Stimulated activated CD4-positive, alpha-beta T cell treated with anti-CD3 and anti-CD28 coated beads, Interleukin-4, amount 100 ng/mL, for 48 hours (primary cell): ENCODE measurements at places on chromosomes 7 and 10.

DNA sequence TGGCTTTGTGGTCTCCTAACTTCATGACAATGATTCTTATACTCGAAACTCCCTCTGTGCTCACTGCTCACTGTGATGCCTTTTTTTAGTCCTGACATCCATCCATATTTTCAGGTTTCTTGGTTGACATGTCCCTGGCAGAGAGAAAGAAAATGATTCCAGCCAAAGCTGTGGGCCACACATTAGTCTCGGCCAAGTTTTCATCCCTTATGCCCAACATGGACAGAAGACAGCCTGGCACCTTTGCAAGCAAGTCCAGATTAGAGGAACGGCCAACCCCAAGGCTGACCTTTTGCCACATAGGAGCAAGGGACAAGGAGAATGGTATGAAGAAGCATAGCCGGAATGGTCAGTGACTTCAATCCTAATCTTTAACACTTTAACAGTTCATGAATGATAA, 8.7 kb upstream of the OPALIN start:
- no peak for DNase-seq

GRCh38 chr7:155345490-155345889, 47.8 kb downstream of the INSIG1 start:
- no peak for DNase-seq

DNA sequence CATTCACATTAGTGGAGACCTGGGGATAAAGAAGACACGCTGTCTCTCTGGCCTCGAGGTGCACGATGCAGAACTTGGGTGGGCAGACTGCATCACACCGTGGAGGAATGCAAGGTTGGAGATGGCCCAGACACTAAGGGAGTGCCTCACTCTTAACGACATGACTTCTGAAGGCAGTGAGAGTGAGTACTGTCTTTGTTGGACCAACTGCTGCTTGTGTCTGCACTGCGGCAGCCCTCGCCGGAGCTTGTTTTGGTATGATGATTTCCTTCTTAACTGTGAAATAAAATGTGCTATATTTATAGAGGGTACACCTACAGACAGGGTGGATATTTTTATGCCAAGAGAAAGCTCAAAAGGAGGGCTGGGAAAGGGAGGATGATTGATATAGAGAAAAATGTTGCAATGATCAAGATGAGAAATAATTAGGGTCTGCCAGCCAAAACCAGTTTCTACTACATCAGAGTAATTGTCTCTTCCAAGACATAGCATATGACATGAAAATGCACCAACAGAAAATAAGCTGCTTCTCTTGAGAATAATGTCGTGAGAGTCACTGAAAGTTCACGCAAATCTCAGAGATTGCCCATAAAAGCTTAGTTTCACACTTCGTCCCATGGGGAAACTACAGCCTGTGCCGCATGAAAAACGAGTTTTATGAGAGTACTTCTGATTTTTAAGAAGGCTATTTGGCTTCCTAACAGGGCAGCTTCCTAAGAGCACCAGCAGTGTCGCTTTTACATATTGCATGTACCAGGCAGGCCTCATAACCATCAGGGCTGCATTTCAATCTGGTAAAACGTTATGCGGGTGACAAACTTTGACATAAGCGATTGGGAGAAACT, 127.1 kb downstream of the TAX1BP1 start:
- no peak for DNase-seq

DNA sequence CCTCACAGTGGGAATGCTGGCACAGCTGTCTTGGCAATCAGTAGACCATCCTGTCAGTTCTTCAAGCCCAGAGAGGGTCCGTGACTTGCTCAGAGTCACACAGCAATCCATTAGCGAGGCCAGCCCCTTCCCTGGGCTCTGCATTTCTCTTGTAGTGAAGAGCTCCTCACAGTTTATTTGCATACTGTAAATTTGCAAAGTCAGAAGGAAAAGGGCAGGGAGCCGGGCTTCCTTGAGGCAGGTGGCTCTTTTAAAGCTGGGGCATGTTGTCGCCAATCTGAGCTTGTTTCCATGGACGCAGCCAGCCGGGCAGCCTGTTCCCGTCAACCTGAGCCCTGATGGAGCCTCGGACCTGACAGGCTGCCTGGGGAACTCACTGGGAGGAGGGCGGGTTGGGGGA, 123.4 kb downstream of the CUX1 start:
- DNase-seq = no peak
